ENCODE measurements at places on chromosomes 13 and 19.

DNA sequence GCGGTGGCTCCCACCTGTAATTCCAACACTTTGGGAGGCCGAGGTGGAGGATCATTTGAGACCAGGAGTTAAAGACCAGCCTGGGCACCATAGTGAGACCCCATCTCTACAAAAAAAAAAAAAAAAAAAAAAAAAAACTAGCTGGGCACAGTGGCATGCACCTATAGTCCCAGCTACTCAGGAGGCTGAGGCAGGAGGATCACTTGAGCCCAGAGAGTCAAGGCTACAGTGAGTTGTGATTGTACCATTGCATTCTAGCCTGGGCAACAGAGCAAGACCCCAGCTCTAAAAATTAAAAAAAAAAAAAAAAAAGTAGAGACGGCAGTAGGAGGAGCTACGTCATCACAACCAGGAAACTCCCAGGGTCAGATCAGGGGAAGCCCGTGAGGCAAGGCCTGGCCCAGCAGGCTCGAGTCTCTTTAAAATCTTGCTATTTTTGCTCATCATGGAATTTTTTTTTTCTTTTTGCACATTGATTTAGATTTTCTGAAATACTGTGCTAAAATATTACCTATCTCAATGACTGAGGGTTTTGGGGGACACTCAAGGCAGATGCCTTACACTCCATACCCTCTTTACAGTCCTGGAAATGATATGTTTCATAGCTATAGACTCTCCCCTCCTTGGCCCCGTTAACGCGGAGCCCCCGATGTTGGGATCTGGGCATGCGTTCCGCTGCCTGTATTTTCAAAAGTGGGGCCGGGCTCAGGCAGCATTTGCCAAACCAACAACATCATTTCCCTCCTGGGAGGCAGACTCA is 44.4 kb upstream of the USE1 start:
- no peak for DNase-seq

- no peak for DNase-seq
These were observed 181.6 kb downstream of the KLF12 start for GRCh38 chr13:73952648-73953047.

GRCh38 chr19:35279985-35280821 is 2.1 kb upstream of the HAMP start:
- no peak for DNase-seq

DNA sequence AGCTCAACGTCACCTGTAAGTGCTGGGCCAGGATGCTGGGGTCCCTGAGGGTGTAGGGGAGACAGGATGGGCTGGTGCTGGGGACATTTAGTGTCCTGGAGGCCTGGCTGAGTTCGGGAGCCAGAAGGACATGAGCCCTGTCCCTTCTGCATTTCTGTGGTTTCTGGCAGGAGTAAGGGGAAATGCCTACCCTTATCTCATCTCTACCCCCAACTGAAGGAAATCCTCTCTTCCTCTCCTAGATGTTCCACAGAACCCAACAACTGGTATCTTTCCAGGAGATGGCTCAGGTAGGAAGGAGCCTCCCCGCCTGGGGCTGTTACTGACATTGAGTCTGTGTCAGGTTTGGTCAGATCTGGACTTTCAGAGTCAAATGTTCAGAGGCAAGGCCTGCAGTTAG is 1.2 kb downstream of the CD33 start:
- no peak for DNase-seq

- no peak for DNase-seq
These were observed 26.7 kb downstream of the CEACAM8 start for GRCh38 chr19:42568006-42568405.

GRCh38 chr13:49214917-49215376 is 5.2 kb upstream of the MLNR start:
- DNase-seq: no peak

- DNase-seq: no peak
These were observed 3.9 kb upstream of the PODNL1 start for GRCh38 chr19:13942023-13942684.

Measured in cortex of kidney (tissue), 1 donor.